Stimulated activated CD8-positive, alpha-beta memory T cell treated with anti-CD3 and anti-CD28 coated beads, Interleukin-2, amount 100 ng/mL, for 1 hour (primary cell): ENCODE measurements at places on chromosomes 2 and 18.

GRCh38 chr2:17815468-17816184 is 634 bp upstream of the MSGN1 start:
- DNase-seq, result no peak

DNA sequence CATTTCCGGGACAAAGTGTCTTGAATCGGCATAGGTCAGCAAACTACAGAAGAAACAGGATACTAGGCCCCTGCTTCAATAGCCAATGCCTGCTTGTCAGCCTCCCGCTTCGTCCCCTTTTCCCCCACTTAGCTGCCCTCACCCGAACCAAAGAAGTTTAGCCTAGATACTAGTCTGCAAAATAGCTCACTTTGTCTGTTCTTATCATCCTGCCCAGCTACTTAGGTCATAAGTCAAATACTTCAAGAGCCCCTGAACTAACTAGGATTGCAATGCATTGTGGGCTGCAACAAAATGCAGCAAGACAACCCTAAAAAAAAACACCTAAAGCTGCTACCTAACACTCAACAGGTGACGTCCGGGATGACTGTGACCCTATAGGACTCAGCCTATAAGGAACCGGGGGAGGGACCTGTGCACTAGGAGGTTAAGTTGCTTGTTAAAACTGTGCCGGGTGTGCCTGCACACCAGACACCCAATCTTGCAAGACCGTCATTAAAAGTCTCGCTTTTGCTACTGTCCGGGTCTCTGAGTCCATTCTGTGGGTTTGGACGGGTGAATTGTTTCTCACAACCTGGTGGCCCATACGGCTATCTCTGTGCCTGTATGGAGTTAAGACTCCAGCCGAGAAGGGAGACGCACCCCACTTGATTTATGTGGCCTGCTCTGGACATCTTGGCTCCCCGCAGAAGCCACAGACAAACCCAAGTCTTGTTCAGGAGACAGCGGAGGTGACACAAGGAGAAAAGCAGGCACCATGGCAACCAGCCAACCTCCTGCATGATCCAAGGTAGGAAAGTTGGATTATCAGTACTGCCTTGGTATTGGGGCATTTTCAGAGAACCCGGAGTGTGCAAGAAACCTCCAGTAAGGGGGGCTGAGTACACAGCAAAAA is 105.9 kb downstream of the HIBCH start:
- no peak for DNase-seq

GRCh38 chr2:138187221-138187620 is 222.9 kb downstream of the HNMT start:
- DNase-seq, result no peak

- DNase-seq, result no peak
Observed at GRCh38 chr2:118834440-118834810, 13.0 kb downstream of the EN1 start.

GRCh38 chr18:49591775-49592174 is 29.9 kb downstream of the LIPG start:
- DNase-seq, result no peak

DNA sequence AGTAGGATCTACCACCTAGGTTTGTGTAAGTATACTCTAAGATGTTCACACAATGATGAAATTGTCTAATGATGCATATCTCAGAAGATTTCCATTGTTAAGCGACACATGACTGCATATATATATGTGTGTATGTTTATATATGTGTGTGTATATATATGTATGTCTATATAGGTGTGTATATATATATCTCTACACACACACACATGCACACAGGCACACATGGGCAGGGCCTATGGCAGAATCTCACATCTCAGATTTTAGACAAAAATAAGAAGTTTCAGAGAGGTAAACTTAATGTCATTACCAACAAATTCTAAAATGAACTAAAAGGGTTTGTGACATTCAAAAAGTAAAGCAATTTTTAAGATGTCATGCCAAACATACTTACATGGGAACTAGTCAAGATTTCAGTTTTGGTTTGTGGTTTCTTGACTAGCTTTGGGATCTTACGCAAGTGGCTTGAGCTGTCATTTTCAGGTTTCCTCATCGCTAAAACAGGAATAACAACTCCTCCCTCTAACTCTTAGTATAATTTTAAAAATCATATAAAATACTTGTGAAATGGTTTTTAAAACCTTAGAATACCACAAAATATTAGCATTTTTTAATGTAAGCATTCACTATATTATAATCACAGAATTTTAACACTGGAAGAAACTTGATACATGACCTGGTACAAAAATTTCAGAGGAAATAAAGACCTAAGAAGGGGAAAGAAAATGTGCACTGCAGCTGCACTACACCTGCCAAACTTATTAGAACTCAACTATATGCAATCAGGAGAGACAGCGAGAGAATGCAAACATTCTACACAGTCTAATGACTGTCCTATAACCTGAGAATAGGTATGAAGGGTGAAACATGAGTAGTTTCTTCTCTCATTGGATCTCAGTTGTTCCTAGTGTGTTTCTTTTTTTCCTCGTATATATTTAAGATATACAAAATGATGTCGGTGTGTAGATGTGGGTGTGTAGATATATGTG is 75.7 kb downstream of the TTC21B start:
- DNase-seq, result no peak

GRCh38 chr2:234812851-234813250 is 139.0 kb upstream of the SH3BP4 start:
- DNase-seq, result no peak

GRCh38 chr2:176763130-176763529 is 449.5 kb upstream of the HNRNPA3 start:
- no peak for DNase-seq

DNA sequence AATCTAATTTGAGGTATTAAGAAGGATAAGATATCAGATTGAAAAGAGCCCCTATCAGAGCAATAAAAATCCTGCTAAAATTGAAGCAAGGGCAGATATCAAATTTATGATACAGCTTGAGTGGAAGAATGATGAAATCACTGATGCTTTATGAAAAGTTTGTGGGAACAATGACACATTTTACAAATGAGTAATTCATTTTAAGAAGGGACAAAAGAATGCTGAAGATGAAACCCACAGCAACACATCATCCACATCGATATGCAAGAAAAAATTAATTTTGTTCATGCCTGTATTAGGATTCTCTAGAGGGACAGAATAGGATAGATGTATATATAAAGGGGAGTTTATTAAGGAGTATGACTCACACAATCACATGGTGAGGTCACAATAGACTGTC is 355.6 kb upstream of the GYPC start:
- no peak for DNase-seq

GRCh38 chr18:62938006-62938405 is 222.7 kb downstream of the PHLPP1 start:
- DNase-seq, result no peak
